ENCODE measurements at places on chromosomes 12 and 14.

DNA sequence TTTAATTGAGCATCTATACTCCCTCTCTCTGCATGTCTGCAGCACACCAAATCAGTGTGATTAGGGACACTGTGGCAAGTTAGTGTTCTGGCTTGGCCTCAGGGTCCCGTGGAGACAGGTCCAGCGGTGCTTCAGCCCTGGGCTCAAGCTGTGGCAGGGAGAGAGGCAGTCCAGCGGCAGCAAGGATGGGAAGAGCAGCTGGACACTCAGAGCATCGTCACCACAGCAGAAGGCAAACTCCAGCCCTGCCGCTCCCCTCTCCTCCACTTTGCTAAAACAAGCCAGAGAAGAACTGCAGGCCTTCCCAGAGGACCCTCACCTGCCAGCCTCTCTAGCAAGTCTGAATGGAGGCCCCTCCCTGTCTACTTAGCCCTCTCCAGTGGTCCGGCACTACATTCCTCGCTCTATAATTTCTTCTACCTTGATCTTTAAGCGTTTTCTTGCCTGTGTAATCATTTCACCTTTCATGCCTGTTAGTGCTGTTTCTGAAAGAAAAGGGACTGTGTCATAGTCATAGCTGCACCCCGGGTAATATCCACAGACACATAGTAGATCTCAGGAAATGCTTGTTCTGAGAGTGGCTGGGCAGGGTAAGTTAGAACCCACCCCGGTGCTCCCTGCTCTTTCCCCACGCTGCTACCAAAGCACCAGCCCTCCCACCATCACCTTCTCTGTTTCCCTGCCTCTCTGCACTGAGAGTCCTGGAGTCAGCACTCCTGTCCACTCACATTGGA, 22.1 kb downstream of the ZFP36L1 start:
- no peak for DNase-seq

- DNase-seq: no peak
Observed at GRCh38 chr14:67392800-67393199, 19.2 kb downstream of the PLEK2 start.

- no peak for DNase-seq
Observed at GRCh38 chr14:56002876-56003625, 115.2 kb upstream of the PELI2 start.

DNA sequence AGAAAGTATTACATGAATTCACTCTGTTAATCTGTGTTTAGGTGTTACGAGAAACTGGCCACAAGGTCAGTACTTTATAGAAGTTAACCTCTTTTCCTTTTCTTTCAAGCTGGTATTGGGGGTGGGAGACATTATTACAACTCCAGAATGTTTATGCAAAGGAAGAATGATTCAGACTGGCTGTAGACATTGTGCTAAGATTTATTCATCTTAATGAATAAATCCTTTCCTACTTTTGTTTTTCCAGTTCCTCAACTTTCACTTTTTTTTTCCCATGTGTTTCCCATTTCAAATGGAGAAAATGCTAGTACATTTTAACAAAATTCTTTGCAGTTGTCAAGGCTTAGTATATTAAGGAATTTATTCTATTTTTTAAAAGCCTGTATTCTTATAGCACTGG, 1.3 kb downstream of the OTOGL start:
- DNase-seq: no peak

GRCh38 chr12:47752552-47752951, 6.1 kb downstream of the RAPGEF3 start:
- no peak for DNase-seq

- no peak for DNase-seq
Observed at GRCh38 chr14:69002069-69002468, 23.0 kb upstream of the ACTN1 start.

- no peak for DNase-seq
Observed at GRCh38 chr12:79961411-79961810, 26.5 kb upstream of the PPP1R12A start.

- no peak for DNase-seq
Observed at GRCh38 chr12:66072135-66072534, 58.4 kb downstream of the LLPH start.

GRCh38 chr14:90987140-90987539, 73.3 kb downstream of the RPS6KA5 start:
- no peak for DNase-seq

GRCh38 chr14:36069535-36069900, 107.0 kb downstream of the PTCSC3 start:
- peak; percentile 56 for DNase-seq

DNA sequence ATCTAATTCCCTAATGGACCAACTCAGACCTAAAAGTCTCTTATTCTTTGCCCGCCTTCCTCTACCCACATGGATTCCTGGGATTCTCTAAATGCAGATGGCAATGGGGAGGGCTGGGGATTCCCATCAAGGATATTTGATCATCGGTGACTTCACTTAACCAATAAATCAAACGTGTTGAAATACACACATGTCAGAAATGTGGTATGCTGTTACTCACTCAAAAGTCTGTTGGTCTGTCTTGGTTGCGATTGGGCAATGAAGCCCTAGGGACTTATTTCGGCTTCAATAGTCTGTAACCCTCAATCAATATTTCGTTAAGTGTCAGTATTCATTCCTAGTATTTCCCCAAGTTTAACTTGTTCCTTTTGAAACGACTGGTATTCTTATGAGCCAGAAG, 117.2 kb upstream of the DIO3 start:
- no peak for DNase-seq

- no peak for DNase-seq
Observed at GRCh38 chr14:58109744-58110143, 42.3 kb downstream of the ARMH4 start.

GRCh38 chr12:76247026-76247646, 101.1 kb downstream of the BBS10 start:
- DNase-seq: no peak

DNA sequence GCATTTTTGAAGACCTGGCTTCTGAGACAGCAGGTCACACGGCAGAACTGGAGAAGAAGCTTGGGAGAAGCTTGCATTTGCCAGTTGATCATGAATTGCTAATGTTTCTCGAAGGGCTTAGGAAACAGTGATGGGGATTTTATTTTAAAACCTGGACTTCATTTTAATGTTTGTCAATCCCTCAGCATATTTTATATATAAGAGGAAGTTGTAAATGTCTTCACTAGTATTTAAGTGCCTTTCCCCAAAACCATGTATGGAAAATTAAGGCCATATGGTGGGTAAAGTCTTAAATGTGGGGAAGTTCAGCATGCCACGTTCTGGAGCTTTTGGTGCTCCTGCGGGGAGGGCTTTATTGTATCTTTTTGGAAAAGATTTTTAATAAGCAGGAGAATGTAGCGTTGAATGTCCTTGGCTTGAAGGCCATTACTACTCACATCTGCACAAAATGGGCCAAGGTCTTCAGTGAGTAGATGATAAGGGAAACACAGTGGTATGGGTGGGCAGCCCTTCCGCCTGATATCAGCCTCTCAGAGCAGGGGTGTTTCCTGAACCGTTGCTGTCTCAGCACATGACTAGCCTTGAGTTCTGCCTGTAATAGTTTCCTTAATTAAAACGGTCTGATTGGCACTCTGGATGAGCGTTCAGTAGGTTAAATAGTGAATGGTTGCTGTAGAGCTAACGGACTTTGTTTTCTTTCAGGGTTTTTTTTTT, 511.4 kb downstream of the PCNX1 start:
- DNase-seq: no peak

DNA sequence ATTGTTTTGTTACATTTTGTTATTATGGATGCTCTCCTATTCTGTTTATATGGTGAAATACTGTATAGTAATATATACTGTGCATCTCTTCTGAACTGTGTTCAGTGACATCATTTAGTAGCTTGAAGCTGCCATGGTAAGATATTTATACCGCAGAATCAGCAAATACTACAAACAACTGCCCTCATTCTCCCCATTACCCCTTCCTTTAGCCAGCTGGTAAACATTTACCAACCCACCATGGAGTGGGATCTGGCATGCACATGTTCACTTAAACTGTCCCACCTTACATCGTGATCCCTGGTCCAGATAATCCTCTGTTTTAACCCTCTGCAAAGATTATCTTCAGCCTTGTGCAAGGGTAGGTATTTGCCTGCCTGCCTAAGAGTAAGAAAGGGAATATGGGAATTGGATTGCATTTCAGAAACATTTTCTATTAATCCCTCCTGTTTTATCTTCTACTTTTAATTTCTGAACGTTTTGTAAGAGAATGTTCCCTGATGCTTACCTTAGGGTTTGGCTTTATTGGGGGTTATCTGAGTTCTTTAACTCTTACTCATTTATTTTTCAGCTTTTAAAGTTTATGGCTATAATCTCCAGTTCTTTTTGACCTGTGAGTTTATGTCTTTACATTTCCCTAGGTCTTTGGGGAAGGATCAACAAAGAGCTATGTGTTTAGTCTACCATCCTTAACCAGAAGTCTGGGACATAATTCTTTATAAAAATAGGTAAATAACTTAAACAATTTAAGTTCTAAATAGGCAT, 46.5 kb downstream of the FBXO34 start:
- DNase-seq: no peak

- no peak for DNase-seq
Observed at GRCh38 chr12:131391399-131391798, 319.5 kb upstream of the SFSWAP start.

GRCh38 chr12:51639361-51639760, 48.3 kb downstream of the SCN8A start:
- no peak for DNase-seq

DNA sequence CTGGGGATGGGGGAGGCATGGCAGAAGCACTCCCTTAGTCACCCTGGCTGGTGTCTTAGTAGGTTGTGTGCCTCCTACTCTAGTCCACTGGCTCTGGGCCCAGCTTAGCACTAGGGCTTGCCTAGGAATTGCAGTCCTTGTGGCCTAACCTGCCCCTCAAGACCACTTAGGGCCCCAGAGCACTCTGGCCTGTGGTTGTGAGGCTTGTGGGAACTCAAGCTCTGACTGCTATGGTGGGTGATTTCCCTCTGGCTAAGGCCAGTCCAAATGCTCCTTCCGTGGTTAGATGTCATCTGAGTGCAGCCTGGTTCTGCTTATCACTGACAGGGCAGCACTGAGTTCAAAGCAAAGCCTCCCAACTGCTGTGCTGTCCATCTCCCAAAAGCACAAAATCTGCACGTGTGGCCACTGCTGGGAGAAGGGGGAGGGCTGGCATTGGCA, 20.2 kb downstream of the FGD4 start:
- DNase-seq: no peak

GRCh38 chr14:73753887-73754795, 40.0 kb upstream of the PNMA1 start:
- no peak for DNase-seq

- no peak for DNase-seq
Observed at GRCh38 chr12:48105321-48105866, 485 bp downstream of the SENP1 start.

GRCh38 chr12:126949558-126949957, 1317.4 kb upstream of the TMEM132C start:
- DNase-seq: no peak

DNA sequence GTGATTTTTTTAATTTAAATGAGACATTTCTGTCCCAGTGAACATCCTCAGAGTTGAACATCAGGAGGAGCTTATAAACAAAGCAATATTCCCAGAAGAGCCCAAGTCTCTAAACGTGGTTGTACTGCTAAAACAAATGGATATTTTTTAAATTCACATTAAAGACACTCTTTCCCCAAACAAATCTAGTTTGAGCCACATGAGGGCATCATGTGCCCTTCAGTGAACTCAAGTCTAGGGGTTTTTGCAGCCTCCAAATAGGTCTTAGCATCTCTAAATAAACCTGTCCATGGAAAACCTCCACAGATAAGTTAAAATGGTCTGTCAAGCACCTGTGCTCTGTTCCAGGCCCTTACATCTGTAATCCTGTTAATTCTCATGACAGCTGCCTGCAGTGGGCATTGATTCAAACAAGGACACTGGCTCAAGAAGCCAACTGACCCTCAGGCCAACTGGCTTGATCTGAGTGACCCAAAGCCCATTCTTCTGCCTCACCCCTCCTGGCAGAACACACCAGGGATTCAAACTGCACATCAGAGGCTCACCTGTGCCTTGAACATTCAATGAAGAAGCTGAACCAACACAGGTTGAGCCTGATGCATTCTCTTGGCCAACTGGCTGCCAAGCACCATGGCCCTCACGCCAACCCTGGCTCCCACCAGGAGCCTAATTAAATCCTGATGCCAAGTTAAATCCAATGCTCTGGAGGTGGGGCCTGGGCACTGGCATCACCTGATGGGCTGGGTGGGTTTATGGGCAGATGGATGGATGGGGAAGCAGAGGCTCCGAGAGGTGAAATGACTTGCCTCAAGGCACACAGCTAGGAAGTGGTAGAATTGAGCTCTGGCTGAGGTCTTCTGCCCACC, 8.6 kb downstream of the ISCU start:
- DNase-seq: no peak

- DNase-seq: no peak
Observed at GRCh38 chr14:100604121-100604501, 16.9 kb upstream of the BEGAIN start.

All from lung (tissue), 17 donors.